Caco-2 (cell line): ENCODE measurements at places on chromosomes 2 and 18.

- DNase-seq = no peak
These were observed 315.2 kb upstream of the ZEB2 start for GRCh38 chr2:144834998-144835633.

GRCh38 chr2:1544478-1545069 is 131.3 kb downstream of the TPO start:
- no peak for DNase-seq

DNA sequence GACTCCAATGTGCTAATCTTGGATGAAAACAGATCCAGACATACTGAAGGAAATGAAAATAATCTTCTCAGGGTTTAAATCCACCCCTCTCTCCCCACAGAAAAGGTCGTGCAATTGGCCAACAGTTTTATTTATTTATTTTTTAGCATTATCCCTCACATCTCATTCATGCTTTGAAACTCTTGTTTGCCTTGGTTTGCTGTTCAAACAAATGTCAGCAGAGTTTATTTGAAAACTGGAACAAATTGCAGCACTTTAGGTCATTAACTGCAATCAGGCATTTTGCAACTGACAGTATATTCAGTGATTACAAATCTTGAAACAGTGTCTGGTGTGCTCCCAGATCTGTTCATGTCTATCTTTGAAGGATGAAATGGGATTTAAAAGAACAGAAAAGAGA is 220.6 kb downstream of the SLC4A10 start:
- DNase-seq = no peak

GRCh38 chr2:105744909-105745853 is at the start of gene NCK2:
TSS of gene NCK2 (plus strand) at chr2:105744912. CDS start at chr2:105855064, 110,152 bp downstream.
- DNase-seq = peak; percentile 54

DNA sequence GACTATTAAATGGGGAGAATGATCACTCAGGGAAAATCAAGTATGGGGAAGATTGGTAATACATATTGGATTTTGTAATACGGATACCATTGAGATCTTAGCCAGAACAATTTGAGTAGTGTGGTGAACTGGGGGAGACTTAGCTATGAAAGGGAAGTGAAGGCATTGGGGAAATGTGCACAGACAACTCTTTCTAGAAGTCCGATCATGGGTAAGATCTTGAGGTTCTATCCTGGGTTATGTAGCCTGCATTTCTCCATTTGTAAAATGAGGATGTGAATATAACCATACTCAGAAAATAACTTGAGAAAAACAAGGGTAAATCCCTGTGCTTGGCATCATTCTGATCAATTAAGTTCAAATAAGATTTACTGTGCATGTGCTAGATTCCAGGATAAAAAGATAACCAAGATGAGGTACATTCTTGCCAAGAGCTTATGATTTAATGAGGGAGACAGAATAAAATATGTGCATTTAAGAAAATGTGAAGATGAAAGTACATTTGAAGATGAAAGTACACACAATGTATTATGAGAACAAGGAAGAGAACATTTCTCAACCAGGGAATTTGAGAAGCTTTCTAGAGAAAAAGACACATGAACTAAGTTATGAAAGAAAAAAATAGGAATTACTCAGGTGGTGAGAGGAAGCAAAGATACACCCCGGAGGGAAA is 49.5 kb downstream of the SLC40A1 start:
- DNase-seq = no peak

- DNase-seq = no peak
These were observed 155.5 kb downstream of the IKZF2 start for GRCh38 chr2:212995920-212996319.

GRCh38 chr2:167509586-167509985 is 621.3 kb downstream of the XIRP2 start:
- DNase-seq = no peak

GRCh38 chr2:854460-854859 is 96.2 kb upstream of the SNTG2 start:
- peak; percentile 15 for DNase-seq

DNA sequence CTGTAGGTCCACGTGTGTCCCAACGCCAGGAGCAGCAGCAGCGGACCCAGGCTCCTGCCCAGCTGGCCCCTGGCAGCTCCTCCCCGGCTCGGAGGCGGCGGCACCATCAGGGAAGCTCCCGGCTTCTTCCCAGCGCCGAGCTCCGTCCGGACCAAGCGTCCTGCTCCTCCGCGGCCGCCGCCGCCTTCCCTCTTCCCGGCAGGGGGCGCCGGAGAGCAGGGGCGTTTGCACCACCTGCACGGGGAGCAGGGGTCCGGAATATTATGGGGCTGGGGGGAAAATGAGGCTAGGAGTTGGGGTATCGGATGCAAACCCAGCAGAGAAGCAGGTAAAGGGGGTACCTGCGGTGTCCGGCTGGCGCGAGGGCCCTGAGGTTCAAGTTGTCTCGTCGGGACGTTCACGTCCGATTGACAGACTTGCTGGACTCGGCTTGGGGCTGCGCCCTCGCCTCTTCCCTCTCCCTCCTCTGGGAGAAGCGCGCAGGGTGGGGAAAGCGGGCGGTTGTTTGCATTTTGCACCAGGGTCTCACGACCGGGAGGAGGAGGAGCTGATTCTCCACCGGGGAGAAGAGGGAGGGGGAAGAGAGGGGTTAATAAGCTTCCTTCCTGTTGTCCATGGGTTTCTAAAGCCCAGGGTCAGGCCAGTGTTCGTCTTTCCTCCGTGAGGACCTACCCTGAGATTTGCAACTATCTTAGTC is at the start of gene CCBE1:
Gene CCBE1, minus strand, starts transcription at position 188 of the 697 bp plus-strand sequence.
- DNase-seq = no peak

DNA sequence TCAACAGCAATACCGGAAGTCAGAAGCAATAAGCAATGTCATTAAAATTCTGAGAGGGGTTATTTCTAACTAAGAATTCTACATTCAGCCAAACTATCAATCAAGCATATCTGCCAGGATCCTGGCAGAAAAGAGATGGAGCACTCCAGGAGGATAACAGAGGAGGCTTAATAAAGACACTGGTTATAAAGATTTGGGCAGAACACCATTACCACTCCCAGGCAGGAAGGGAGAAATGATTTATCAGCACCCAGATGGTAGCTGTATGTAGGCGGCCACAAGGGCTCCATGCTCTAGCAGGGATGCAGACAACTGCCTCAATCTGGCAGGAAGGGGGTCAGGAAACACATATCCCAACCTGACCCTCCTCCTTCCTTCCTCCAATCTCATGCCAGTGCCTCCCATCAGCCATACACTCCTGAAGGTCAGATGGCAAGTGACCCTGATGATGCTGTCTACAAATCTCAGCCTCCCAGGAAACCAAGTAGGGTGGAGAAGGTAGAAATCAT is 20.5 kb upstream of the TNFAIP6 start:
- no peak for DNase-seq

GRCh38 chr2:112151271-112151670 is 13.1 kb downstream of the FBLN7 start:
- DNase-seq = no peak

DNA sequence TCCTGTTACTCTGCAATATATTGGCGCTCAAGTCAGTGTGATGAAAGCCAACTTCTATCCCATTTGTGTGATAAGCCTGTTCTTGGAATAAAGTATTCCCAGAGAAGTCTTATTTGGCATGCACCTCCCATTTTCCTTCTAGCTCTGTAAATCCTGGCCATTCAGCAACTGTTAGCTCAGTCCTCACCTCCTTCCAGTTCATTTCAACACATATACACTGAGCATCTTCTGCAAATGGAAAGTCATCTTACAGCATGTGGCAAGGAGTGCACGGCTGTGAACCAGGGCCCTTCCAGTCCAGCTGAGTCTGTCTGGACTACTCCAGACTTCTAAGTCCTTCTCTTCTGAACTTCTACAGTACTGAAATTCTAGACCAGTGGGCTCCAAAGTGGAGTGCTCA is 53.1 kb downstream of the SPATS2L start:
- no peak for DNase-seq

DNA sequence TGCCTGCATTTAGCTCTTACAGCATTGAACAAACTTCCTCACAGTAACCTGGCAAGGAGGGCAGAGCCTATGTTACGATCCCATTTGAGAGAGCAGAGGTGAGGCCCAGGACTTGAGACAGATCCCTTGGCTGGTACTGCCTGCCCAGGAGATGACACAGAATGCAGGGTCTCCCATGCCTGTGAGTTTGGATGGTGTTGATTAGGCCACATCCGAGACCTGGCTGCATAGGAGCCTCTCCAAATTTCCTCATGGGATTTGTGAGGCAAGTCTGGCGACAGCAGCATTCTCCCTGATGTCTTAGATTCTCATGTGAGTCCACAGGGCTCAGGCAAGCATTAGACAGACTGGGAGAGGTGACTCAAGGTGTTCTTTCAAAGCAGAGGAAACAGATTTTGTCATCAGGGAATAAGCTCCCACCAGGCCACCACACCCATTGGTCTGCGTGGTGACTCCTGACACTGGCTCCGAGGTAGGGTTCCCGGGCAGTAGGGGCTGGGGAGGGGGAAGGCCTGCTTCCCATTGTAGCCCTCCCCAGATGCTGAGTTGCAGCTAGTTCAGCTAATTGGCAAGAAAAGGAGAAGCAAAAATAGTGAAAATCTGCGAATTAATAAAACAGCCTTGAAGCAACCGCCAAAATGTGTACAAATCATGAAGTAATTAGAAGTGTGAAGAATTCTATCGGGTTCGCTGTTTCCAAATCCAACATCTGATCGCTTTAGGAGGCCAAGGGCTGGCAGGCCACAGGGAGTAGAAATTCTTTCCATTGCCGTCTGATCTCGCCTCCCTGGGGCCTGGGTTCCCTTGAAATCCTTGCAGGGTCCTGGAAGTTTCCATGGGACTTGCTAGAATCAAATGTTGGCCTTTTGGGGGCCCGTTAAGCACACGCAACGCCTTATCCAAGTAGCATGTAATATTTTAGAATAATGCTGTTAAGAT is 68.0 kb downstream of the MAPK4 start:
- DNase-seq = no peak

DNA sequence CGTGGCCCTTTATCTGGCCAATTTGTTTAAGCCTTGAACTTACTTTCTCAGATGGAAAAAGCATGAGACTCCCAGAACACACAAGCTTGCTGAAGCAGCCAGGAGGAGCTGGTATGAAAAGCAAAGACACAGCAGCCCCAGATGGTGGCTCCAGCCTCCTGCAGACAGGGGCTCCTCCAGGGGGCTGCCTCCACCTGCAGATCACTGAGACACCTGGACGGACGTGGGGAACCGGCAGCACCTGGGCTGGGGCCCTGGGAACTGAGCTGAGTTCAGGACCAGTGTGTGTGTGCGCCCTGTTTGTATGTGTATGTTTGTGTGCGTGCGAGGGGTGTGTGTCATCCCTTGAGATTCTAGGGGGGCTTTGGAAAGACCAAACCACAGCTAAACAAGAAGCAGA is 8.6 kb downstream of the CYS1 start:
- no peak for DNase-seq

DNA sequence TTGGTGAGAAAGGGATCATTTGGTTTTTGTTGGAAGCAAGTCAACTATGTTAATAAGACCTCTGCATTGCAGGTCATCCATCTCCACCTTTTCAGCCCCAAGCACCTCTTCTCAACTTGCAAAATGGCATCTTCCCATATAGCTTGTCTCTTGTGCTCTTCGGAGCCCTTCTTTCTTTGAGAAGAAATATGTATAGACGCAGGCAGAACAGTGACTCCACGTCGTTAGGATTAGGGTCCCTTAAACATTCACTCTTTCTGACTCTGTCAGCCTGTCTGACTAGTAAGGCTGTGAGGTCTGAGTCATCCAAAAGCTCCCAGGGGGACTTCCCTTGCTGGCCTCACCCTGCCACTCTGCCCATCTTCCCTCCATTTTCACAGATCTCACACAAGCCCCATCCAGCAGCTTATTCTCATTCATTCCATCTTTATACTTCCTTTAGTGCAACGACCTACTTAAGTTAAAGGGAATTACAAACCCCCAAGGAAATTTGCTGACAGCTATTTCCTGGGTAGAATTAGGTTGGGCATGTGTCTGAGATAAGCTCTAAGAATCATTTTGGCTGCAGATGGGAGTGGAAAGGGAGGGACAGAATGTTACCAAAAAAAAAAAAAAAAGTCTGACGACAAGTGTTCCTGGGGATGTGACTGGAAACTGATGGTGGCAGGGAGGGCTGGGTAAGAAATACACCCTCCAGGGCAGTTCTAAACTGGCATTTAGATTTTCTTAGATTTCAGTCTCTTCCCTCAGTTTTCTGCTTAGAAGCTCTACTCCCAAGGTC is 37.7 kb upstream of the MEX3C start:
- no peak for DNase-seq

DNA sequence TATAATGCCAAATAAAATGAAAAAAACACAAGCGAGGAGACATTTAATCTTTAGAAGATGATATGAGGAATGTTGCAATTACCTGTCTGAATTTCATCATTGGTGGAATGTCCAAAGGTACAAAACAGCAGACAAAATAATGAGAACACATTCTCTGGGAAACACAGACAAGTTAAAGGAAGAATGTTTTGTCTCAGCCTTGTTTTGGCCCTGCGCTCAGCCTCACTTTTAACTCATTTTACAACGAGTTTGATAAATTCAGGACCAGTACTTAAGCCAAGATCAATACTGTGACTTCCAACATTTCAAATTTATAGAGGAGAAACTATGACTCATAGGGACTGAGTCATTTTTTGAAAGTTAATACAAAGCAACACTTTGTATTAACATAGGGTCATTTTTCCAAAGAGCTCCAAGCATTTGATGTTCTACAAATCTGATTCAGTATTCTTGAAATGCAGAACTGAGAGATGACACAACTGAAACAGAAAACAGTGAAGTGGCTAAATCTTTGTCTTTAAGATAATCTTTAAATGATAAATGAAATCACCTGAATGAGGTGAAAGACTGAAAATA is 833.2 kb upstream of the CHAC2 start:
- DNase-seq = no peak

DNA sequence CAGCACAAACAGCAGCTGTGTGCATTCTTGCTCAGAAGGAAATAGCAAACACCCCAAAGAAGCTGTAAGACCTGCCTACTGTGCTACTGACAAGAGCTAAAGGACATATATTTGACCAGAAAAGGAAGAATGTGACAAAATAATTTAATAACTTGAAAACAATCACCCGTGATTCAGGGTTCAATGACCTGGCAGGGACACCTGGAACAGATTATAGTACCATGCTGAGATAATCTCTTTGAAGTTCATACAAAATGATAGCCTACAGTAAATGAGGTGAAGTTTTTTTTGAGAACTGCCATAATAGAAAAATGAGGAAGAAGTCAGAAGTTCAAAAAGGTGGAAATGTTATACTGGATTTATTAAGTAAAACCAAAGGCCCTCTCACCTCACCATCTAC is 324.8 kb upstream of the GULP1 start:
- DNase-seq = no peak

GRCh38 chr2:63846487-63846886 is 4.8 kb downstream of the UGP2 start:
- DNase-seq = no peak
